ENCODE measurements at places on chromosomes 6 and 20.
A peak's percentile ranks its signal among the peaks of the same experiment; 100 is the strongest.

DNA sequence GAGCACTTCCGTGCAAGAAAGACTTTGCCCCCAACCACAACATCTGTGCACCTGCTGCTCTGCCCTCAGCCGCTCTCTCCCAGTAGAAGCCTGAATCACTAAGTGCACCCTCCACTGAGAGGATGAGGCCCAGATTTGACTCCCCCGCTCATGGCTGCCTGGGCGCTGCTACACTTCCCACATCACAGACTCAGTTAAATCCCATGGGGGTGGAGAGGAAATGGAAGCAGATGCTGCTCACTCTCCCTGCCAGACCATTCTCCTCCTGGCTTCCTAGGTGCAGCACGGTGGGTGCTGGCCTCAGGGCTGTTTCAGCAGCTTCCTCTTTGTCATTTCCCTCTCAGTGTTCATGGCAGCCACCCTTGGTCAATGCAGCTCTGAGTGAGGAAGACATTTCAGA, 4.8 kb downstream of the CST5 start:
- no peak for DNase-seq

DNA sequence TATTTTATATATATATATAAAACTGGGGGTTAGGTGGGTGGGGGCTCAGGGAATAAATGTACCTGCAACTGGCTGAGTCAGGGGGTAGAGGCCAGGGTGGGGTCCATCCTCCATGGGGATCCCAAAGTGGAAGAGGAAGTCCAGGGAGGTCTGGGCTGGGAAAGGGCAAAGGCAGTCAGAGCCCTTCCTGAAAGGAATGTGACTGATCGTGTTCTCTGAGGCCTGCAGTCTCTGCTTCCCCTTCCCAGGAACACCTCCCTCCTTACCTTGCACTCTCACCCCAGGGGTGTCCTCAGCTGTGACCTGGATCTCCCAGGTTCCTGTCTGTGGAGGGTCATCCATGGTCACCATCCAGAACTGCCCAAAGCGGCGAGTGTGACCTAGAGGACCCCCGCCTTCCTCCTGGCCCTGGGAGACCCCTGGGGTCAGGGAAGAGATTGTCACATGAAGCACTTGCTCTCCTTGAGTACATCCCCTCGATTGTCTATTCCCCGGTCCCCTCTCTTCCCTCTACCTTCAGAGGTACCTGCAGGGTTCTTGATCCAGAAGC, 4.7 kb downstream of the SAPCD1 start:
- DNase-seq, result no peak

GRCh38 chr20:39795401-39796272, 833.5 kb downstream of the DHX35 start:
- no peak for DNase-seq

DNA sequence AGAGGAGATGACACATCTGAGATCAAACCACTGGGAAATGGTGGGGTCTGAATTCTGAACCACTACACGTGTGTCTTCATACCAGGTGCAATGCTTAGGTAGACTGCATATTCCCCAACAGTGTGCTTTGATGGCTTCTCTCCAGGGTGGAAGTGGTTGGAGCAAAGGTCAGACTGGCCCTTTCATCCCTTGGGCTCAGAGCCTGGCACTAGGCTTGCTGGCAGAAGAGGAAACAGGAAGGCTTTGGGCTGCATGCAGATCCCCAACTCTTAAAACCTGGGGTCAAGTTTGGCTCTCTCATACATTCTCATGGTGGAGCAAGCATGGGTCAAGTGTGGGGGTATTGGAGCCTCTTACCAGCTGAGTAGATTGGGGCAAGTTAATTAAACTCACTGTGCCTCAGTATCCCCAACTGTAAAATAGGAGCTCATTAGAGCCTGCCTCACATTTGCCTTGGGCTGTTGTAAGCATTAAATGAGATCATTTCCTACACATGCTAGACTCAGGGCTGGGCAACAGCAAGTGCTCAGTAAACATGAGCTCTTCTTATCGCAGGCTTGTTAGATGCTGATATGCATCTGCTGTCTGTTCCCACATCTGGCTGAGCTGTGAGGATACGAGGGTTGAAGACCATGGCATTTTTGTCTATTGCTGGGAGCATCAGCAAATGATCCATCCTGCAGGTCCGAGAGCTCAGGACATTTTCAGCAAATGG, 51.6 kb upstream of the FAM83D start:
- no peak for DNase-seq

DNA sequence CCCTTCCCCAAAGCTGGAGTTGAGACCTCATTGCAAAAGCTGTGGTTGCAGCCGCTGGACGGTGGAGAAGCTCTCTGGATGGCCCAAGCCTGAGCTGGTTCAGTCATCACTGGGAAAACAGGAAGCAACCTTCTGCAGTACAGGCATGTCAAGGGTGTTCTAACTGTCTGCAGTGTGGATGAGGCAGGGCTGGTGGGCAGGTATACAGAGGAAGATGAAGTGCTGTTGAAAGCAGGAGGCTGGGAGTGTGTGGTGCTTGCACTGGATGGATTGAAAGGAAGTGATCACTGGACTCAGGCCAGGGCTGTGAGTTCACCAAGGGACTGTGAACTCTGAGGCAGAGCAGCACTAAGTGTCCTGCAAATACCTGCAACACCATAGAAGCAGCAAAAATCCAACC, 89.0 kb upstream of the NOX3 start:
- DNase-seq, result no peak

GRCh38 chr6:63140692-63141318, 70.5 kb upstream of the FKBP1C start:
- no peak for DNase-seq

GRCh38 chr6:53643481-53643965, 22.0 kb downstream of the KLHL31 start:
- DNase-seq, result no peak

GRCh38 chr20:11906626-11907480, 10.8 kb upstream of the BTBD3 start:
- no peak for DNase-seq

- DNase-seq, result no peak
Measured at GRCh38 chr20:36467076-36467999, 74.0 kb upstream of the MYL9 start.

DNA sequence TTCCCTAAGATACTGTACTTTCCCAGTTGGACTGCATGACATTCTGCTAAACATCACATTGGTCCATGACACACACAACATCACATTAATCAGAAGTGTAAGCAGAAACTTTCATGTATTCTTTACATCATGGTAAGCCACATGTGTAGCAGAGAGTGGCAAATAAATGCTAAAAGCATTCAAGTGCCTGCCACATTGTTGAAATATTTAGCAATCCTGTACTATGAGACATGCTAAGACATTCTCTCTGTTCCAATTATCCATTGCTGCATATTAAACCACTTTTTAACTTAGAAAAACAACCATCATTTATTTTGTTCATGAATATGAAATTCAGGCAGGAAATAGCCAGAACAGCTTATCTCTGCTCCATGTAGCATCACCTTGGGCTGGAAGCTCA, 207.7 kb upstream of the GJE1 start:
- DNase-seq, result no peak

- DNase-seq, result no peak
Measured at GRCh38 chr20:23203951-23204730, 118.0 kb upstream of the CD93 start.

DNA sequence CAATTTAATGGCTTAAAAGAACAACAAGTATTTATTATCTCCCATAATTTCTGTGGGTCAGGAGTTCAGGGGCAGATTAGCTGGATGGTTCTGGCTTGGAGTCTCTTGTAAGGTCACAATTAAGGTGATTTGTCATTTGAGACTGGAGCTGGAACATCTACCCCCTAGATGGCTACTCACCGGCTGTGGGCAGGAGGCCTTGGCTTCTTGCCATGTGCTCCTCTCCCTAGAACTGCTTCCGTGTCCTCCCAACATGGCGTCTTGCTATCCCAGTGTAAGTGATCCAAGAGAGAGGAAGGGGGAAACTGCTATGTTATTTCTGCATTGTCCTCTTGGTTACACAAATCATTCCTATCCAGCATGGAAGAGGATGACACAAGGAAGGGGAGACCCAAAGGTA, 210.2 kb upstream of the ECI2 start:
- DNase-seq, result no peak

DNA sequence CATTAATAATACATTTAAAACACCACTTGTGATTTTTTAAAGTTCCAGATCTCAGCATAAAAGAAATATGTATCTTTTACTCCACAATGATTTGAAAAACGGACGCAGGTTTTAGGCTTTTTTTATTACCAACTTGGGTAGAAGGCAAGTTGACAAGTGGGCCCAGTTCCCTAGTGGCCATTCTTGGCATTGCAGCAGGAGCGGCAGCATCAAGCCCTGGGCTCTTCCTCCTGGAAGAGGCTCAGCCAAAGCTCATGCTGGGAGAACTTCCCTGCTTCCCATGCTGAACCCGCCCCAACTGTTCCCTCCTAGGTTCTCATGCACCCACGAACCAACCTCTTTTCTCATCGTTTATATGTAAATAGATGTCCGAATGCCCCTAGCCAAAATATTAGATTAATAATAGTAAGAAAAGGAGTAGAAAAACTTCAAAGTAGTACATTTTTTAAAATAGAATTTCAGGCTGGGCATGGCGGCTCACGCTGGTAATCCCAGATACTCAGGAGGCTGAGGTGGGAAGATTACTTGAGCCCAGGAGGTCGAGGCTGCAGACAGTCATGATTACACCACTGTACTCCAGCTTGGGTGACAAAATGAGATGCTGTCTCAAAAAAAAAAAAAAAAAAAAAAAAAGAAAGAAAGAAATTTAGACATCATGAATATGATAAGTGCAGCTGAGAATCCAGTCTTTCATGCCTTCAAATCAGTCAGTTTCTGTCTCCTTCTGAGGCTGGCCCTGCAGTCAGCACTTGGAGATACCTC, 18.2 kb upstream of the MYB start:
- DNase-seq, result no peak

DNA sequence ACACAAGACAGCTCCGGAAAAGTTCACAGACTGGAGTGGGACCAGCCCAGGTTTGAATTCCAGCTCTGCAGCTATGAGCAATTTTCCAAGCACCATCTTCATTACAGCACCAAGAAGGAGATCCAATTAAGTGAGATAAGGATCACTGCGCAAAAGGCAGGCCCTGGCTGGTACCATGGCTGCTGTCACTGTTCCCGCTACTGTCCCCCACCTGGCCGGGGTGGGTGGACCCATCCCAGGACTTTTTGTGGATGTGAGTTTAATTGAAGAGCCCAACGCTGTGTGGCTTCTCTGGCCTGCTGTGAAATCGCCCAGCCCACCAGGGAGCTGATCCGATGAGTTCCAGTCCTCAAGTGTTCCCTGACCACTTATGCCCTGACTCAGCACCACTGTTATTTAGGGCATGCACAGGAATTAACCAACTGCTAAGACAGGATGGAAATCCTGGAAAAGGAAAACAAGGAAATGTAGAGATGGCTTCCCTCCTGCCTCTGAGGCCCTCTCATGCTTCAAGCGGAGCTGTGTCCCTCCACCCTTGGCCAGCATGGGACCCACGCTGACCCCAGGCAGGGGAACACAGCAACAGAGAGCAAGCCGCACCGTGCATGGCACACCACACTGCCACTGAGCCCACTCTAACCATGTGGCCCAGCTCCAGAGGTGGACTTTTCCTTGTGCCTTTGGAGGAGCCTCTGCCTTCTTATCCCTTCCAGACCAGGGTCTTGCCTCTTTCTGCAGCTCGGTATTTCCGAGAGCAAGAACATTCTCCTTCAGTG, 150.0 kb upstream of the CST7 start:
- no peak for DNase-seq

DNA sequence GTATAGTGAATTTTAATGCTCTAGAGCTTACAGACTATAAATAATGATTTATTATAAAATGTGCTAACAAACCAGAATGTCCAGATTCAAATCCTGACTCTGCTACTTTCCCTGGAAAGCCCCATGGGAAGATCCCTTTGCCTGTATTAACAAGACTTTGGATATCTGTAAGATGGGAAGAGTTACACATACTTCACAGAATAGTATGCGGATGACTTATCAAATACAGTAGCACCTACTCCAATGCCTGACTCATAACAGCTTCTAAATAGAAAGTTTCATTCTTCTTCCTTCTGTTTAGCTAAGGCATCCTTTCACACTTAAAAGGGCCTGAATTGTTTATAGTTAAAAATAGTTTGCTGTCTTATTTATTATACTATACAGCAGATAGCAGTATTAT, 166.3 kb downstream of the KCNQ5 start:
- DNase-seq, result no peak

DNA sequence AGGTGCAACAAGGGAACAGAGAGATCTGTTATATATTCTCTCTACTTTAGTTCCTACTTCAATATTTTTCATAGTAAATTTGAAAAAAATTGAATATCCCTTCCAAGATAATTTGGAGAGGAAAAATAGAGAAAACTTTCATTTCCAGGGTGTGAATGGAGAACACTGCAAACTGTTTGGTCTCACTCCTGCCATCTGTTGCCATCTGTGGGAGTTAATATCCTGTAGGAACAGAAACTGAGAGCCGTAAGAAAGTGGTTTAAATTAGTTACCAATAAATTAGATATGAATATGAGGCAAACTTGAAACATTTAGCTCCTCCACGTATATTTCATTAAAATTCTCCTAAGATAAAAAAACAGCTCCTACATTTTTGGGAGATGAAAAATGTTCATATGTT, 4.2 kb downstream of the ZNF337 start:
- DNase-seq, result no peak

DNA sequence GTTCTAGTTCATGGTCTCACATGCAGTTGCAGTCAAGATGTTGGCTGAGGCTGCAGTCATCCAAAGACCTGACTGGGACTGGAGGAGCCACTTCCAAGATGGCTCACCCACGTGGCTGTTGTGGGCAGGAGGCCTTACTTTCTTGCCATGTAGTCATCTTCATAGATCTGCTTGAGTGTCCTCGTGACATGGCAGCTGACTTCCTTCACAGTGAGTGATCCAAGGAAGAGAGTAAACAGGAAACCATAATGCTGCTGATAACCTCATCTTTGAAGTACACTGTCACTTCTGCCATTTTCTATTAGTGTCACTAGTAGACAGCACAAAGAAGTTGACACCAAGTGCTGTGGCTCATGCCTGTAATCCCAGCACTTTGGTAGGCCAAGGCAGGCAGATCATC, 40.1 kb upstream of the AKIRIN2 start:
- DNase-seq, result peak; percentile 40

- DNase-seq, result peak; percentile 65
Measured at GRCh38 chr6:108874470-108875160, 26.4 kb downstream of the ARMC2 start.

DNA sequence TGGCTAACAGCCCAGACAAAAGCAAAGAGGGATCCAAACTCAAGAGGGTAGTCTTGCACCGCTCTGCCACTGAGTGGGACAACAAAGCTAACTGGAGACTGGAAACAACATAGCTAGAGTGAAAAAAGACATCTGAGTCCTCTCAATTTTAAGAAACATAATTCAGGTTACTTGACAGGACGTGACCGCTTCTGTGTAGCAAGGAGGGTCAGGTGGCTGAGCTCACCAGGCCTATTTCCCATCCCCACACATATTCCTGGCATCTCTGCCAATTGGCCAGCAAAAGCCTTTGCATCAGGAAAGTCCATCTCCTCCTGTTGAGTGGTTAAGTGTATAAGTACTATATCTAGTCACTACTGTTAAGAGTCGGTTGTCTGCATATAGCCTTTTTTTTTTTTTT, 25.3 kb upstream of the TBC1D20 start:
- no peak for DNase-seq

GRCh38 chr20:34953960-34954359, 1.6 kb downstream of the GSS start:
- no peak for DNase-seq

All from stimulated activated CD4-positive, alpha-beta T cell treated with anti-CD3 and anti-CD28 coated beads, Interleukin-12 subunit alpha, Interleukin-12 subunit beta, amount 100 ng/mL, for 48 hours (primary cell).